Stimulated activated CD8-positive, alpha-beta memory T cell treated with anti-CD3 and anti-CD28 coated beads, Interleukin-4, amount 100 ng/mL, for 1 hour (primary cell): ENCODE measurements at places on chromosomes 16 and 17.

GRCh38 chr17:35017021-35017420, 36.7 kb downstream of the LIG3 start:
- no peak for DNase-seq

DNA sequence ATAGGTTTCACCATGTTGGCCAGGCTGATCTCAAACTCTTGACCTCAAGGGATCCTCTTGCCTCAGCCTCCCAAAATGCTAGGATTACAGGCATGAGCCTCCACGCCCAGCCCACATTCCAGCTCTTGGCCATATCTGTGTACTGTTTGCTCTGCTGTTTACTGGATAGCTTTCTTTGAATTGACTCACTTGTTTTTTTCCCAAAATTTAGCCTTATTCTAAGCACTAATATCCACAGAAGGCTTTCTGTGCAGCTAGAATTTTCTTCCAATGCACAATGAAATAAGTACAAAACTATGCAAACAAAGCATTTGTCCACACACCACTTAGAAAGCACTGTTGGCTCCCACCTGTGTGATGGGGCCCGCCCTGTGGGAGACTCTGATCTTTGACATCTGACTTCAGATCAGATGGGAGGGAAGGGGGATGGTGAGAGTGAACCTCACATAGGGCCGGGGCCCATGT, 72.2 kb downstream of the CLEC16A start:
- no peak for DNase-seq

- no peak for DNase-seq
These were observed 44.0 kb downstream of the IRX6 start for GRCh38 chr16:55367866-55368603.

DNA sequence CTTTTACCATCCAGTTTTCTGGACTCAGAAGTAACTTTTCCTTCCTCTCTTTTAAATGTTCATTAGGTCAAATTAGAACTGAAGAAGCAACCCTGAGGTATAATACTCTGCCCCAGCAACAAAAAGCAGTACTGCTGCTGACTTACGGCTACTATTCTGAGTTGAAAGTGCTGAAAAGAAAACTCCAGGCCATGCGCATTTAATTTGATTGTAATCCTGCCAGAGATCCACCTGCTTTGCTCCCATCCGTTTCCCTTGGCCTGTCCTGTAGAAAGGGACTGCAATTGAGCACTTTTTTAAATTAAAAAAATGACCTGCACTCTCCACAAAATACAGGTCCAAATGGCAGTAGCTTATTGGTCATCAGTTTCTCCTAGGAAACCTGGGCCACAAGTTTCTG, 61.6 kb downstream of the PITPNC1 start:
- no peak for DNase-seq

DNA sequence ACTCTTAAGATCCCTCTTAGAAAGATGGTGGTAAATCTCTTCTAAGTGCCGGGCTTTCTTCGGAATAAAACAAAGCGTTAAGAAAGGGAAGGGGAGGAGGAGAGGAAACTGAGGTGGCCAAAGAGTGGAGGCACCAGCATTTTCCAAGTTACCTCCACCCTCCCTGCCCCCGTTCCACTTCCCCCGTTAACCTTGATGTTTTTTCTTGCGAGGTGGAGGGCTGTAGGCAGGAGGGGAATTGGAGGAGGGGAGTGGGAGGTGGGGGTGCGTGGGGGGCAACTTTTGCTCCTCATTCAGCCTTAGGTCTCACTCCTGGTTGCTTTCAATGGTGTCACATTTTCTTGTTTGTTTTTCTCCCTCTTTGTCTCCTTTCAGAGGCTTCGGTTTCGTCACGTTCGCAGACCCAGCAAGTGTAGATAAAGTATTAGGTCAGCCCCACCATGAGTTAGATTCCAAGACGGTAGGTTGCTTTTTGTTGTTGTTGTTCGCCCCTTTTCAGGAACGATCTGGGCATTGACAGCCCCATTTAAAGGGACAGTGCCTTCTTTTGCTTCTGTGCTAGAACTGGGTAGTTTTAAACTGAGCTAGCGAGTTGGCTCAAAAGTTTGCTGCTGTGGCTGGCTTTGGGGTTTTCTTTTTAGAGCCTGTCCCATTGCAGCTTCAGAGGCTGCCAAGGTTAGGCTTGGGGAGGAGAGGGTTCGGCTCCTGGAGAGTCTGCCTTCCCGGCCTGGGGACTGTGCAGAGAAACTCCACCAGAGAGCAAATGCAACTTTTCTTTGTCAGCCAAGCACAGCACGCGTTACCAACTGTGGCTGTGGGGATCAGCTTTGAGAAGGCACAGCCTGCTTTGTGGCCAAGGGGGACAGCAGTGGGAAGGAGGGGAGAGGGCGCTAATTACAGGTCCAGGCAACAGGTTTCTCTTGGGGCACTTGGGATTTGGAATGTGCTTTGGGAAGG, 1.9 kb downstream of the MSI2 start:
- DNase-seq: no peak
